ENCODE measurements at places on chromosomes 11 and 22. TPM values are rescaled to one million over a fixed set of nuclear protein-coding genes. Genes with fewer than 3 reads are reported as not detected.
A peak's percentile ranks its signal among the peaks of the same experiment; 100 is the strongest.

- H3K27ac ChIP-seq, result no peak overlapping the region
- DNase-seq, result no peak
- H3K4me1 ChIP-seq, result no peaks in the 10 kb centered on the region
- H3K4me3 ChIP-seq, result no peak overlapping the region
- no peaks in the 10 kb centered on the region for H3K36me3 ChIP-seq
- H3K27me3 ChIP-seq, result no peaks in the 10 kb centered on the region
These were observed 10.3 kb upstream of the PNPLA5 start for GRCh38 chr22:43901976-43902643.

The ANKK1 gene
- total RNA-seq, result not detected

GRCh38 chr11:69480547-69481392 lies 693 bp upstream of the LINC01488 start:
- no peaks in the 10 kb centered on the region for H3K4me1 ChIP-seq
- H3K27me3 ChIP-seq, result no peaks in the 10 kb centered on the region
- H3K27ac ChIP-seq, result no peak overlapping the region
- H3K36me3 ChIP-seq, result no peaks in the 10 kb centered on the region
- no peak for DNase-seq

The DTX4 gene
- total RNA-seq, result 16.1 TPM

The MPZL3 gene
- total RNA-seq, result 4.3 TPM

GRCh38 chr22:35808377-35808776 lies 90.7 kb downstream of the APOL5 start:
- no peaks in the 10 kb centered on the region for H3K27me3 ChIP-seq
- no peak overlapping the region for H3K27ac ChIP-seq
- no peaks in the 10 kb centered on the region for H3K4me1 ChIP-seq
- H3K36me3 ChIP-seq, result peaks cover 77% of the 10 kb centered on the region

- H3K4me1 ChIP-seq, result peaks cover 9% of the 10 kb centered on the region
- no peak for DNase-seq
- peaks cover 8% of the 10 kb centered on the region for H3K27me3 ChIP-seq
- H3K36me3 ChIP-seq, result no peaks in the 10 kb centered on the region
These were observed 387.7 kb downstream of the TMEM135 start for GRCh38 chr11:87425391-87425790.

DNA sequence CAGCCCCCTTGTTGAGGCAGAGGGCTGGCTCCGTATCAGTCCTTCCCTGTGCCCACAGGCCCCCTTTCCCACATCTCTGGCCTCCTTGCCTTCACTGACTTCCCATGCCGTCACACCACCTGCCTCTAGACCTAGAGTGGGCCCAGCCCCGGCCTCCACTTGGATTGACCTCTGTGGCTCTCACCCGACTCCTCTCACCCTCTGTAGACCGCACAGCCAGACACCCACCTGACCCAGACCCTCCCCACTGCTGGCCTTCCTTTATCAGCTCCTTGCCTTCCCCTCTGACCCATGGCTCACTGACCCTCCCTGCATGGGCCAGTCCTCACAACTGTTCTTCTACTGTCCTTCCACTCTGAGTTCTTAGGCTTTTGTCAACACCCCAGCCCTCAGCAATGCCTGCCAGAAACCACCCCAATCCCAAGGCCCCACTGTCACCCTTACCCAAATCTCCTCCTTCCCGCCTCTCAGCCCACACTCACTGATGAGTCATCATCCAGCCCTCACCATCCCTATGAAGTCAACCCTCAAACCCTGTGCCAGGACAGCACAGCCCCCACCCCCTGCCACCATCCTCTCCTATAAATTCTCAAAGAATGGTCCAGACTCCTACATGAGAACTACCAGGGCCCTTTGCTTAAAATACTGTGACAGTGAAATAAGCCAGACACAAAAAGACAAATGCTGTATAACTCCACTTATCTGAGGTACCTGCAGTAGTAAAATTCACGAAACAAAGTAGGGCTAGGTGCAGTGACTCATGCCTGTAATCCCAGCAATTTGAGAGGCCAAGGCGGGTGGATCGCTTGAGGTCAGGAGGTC lies 53.4 kb downstream of the SCGB1A1 start:
- H3K27me3 ChIP-seq, result no peaks in the 10 kb centered on the region
- H3K36me3 ChIP-seq, result no peaks in the 10 kb centered on the region
- no peak overlapping the region for H3K4me3 ChIP-seq
- no peak overlapping the region for H3K27ac ChIP-seq
- no peaks in the 10 kb centered on the region for H3K4me1 ChIP-seq
- no peak for DNase-seq

DNA sequence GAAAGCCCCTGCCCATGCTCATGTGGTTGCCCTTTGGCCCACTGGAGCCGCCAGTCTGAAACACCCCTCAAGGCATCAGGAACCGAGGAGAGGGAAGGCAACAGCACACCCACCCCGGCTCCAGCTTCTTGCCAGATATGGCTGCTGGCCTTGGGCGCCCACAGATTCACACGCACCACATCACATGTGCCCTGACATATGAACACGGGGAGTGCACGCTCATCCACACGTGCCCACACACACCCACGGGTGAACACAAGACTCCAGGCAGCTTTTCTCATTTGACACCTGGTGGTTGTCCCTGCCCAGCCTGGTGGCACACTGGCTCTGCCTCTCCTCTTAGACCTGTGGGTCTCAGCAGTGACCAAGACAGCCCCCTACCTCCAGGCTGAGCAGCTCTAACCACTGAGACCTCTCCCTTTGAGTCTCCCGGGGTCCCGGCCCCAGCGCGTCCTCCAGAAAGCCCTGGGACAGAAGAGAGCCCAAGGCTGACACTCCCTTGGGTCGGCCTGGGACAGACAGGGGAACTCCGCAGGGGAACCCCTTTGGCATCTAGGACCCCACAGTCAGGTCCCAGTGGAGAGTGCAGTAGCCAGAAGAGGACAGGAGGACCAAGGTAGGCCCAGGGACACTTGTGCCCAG lies 2.7 kb upstream of the MAPK12 start:
- no peaks in the 10 kb centered on the region for H3K36me3 ChIP-seq
- no peak overlapping the region for H3K27ac ChIP-seq
- H3K27me3 ChIP-seq, result peaks cover 23% of the 10 kb centered on the region
- no peak overlapping the region for H3K4me3 ChIP-seq
- DNase-seq, result no peak
- no peaks in the 10 kb centered on the region for H3K4me1 ChIP-seq

- H3K4me1 ChIP-seq, result peaks cover 2% of the 10 kb centered on the region
- no peaks in the 10 kb centered on the region for H3K27me3 ChIP-seq
- H3K4me3 ChIP-seq, result no peak overlapping the region
- DNase-seq, result no peak
- H3K27ac ChIP-seq, result no peak overlapping the region
These were observed 28.2 kb upstream of the LIPT2 start for GRCh38 chr11:74521666-74522252.

GRCh38 chr22:21832291-21833290 lies 34.9 kb downstream of the MAPK1 start:
- H3K4me1 ChIP-seq, result no peaks in the 10 kb centered on the region
- H3K27me3 ChIP-seq, result no peaks in the 10 kb centered on the region
- H3K36me3 ChIP-seq, result peaks cover 6% of the 10 kb centered on the region
- peak; percentile 68 for DNase-seq
- H3K4me3 ChIP-seq, result no peak overlapping the region
- H3K27ac ChIP-seq, result no peak overlapping the region

- H3K4me1 ChIP-seq, result peaks cover 7% of the 10 kb centered on the region
- H3K27ac ChIP-seq, result no peak overlapping the region
- H3K36me3 ChIP-seq, result no peaks in the 10 kb centered on the region
- H3K27me3 ChIP-seq, result peaks cover 34% of the 10 kb centered on the region
- no peak overlapping the region for H3K4me3 ChIP-seq
These were observed 4.4 kb downstream of the ABCG4 start for GRCh38 chr11:119153049-119153818.

DNA sequence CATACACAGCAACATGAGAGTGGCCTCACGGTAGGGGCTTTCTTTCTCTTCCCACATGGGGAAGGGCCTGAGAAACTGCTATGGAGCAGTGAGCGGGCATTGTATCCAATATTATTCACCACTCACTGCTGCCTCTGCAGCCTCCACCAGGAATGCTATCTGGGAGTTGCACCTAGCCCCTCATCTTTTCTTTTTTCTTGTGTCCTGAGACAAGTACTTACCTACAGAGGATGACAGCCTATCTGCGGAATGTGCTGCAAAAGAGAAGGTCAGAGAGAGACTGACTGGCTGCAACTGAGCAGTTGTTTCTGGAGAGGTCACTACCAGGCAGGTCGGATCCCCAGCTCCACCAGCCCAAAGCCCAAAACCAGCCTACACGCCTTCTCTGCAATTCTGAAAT lies 52.1 kb upstream of the HTATIP2 start:
- H3K27ac ChIP-seq, result no peak overlapping the region
- H3K27me3 ChIP-seq, result no peaks in the 10 kb centered on the region
- H3K4me3 ChIP-seq, result no peak overlapping the region
- H3K4me1 ChIP-seq, result peaks cover 12% of the 10 kb centered on the region

The GLYAT gene
- total RNA-seq, result not detected

DNA sequence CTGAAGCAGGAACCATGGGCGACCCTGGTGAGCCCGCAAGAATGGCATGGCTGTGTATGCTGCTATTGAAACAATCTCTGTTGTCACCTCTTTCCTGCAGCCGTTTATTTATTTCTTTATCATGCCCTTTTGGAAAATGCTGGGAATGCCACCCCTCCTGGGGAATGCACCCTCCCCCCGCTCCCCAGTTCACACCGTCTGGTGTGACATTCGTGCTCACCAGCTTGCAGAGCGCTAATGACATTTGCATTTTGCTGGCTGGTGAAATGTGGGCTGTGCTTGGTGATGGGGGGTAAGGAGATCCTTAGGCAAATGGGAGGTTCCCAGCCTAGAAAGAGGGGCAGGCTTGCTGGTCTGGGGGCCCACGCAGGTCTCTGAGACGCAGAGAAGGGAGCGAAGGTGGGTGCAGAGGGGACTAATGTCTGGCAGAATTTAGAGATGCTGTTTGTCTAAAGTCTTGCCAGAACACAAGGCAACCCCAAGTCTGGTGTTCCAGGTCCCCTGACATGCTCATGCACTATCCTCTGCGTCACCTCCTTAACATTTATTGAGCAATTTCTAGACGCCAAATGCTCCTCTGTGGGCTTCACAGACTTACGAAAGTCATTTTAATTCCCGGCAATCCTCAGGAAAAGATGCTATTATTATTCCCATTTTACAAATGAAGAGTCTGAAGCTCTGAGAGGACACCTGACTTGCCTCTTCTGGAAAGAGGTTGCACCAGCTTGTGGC lies 91.7 kb downstream of the TP53I11 start:
- H3K4me1 ChIP-seq, result peaks cover 45% of the 10 kb centered on the region
- no peak overlapping the region for H3K27ac ChIP-seq
- no peaks in the 10 kb centered on the region for H3K36me3 ChIP-seq
- H3K4me3 ChIP-seq, result no peak overlapping the region

DNA sequence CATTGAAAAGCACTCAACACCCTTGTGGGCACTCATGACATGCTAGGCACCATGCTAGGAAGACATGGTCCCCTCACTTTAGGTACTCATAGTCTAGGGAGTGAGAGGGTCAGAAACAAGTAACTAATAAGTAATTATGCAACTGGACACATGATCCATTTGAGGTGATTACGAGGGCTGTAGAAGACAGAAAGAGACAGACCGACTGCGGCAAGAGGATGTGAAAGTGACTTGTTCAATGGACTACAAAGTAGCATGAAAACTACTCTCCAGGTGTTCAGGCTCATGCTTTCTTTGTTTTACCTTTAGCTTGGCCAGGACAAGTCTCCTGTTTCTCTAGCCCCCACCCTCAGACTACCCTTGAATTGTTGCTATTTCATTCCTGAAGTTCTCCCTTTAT lies 310.8 kb upstream of the SORL1-AS1 start:
- no peak overlapping the region for H3K4me3 ChIP-seq
- H3K4me1 ChIP-seq, result peaks cover 9% of the 10 kb centered on the region
- no peak overlapping the region for H3K27ac ChIP-seq
- DNase-seq, result no peak
- no peaks in the 10 kb centered on the region for H3K27me3 ChIP-seq
- H3K36me3 ChIP-seq, result no peaks in the 10 kb centered on the region

- peak within 1 kb of the TSS; percentile 89 for H3K4me3 ChIP-seq
- no peaks in the 10 kb centered on the region for H3K4me1 ChIP-seq
- H3K36me3 ChIP-seq, result no peaks in the 10 kb centered on the region
- H3K27ac ChIP-seq, result peak within 1 kb of the TSS; percentile 30
- DNase-seq, result peak; percentile 99
These were observed at the start of gene ACAT1 for GRCh38 chr11:108121274-108122155. Gene ACAT1 (plus strand): TSS chr11:108121567. CDS start chr11:108121607, 40 bp downstream.

The THRSP gene
- total RNA-seq, result not detected

The ELMOD1 gene
- total RNA-seq, result 0.45 TPM

The SLC7A4 gene
- total RNA-seq, result 0.49 TPM

The ARHGAP20 gene
- 0.27 TPM for total RNA-seq

- H3K4me1 ChIP-seq, result no peaks in the 10 kb centered on the region
- no peak overlapping the region for H3K4me3 ChIP-seq
- DNase-seq, result no peak
These were observed 15.4 kb upstream of the OR4D5 start for GRCh38 chr11:123924027-123924426.

GRCh38 chr11:23569134-23569533 lies 708.9 kb upstream of the CCDC179 start:
- no peak for DNase-seq
- H3K36me3 ChIP-seq, result no peaks in the 10 kb centered on the region
- H3K4me1 ChIP-seq, result no peaks in the 10 kb centered on the region
- no peak overlapping the region for H3K4me3 ChIP-seq

- no peaks in the 10 kb centered on the region for H3K27me3 ChIP-seq
- H3K4me1 ChIP-seq, result peaks cover 32% of the 10 kb centered on the region
- H3K36me3 ChIP-seq, result no peaks in the 10 kb centered on the region
- H3K27ac ChIP-seq, result peak overlapping the region; percentile 27
- peak; percentile 78 for DNase-seq
These were observed 5.3 kb upstream of the MALAT1 start for GRCh38 chr11:65493367-65494176.

The GSTT2B gene
- 3.7 TPM for total RNA-seq

DNA sequence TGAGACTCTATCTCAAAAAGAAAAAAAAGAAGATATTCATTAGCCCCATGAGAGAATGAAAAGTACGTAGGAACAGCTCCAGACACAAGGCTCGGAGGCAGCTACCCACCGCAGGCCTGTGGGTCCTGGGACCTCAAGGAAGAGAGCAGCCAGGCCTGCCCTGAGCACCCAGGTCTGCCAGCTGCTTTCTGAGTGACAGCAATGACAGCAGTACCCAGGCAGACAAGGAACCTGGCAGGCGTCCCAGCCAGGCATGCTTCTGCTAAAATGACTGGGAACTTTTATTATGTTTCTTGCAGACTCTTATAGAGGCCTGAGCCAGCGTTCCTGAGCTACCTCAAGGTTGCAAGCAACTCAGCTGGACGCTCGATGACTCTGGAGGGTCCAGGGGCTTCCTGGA lies 31.6 kb downstream of the CPT1A start:
- no peaks in the 10 kb centered on the region for H3K27me3 ChIP-seq
- DNase-seq, result no peak
- H3K27ac ChIP-seq, result no peak overlapping the region
- H3K4me3 ChIP-seq, result no peak overlapping the region

- H3K27ac ChIP-seq, result peak overlapping the region; percentile 90
- DNase-seq, result no peak
- H3K36me3 ChIP-seq, result peaks cover 54% of the 10 kb centered on the region
- H3K27me3 ChIP-seq, result no peaks in the 10 kb centered on the region
- H3K4me1 ChIP-seq, result peaks cover 9% of the 10 kb centered on the region
- peak overlapping the region; percentile 97 for H3K4me3 ChIP-seq
These were observed 504 bp downstream of the CFL1 start for GRCh38 chr11:65857500-65857852.

- no peaks in the 10 kb centered on the region for H3K27me3 ChIP-seq
- H3K4me1 ChIP-seq, result peaks cover 6% of the 10 kb centered on the region
- DNase-seq, result peak; percentile 59
- no peak overlapping the region for H3K4me3 ChIP-seq
- H3K27ac ChIP-seq, result peak overlapping the region; percentile 29
These were observed 21.4 kb downstream of the CHKA start for GRCh38 chr11:68099474-68100405.

Data from endodermal cell (in vitro differentiated cells).